Activated CD4-positive, CD25-positive, alpha-beta regulatory T cell (primary cell): ENCODE measurements at places on chromosomes 1 and 21.

- no peak for DNase-seq
Measured at GRCh38 chr1:192639607-192640368, 3.8 kb downstream of the RGS13 start.

DNA sequence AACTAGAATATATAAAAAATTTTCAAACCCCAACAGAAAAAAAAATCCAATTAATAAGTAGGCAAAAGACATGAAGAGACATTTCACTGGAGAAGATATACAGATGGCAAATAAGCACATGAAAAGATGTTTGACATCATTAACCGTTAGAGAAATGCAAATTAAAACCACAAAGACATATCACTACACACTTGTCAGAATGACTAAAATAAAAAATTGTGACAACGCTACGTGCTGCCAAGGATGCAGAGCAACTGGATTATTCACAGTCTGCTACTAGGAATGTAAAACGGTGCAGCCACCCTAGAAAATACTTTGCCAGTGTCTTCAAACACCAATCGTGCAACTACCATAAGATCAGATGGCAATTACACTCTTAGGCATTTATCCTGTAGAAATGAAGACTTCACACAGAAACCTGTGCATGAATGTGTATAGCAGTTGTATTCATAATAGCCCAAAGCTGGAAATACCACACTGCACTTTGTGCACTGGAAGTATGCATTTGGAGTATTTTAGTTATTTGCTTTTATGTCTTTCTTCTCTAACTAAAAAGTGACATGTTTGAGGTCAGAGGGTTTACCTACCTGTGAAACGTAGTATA is 75.3 kb upstream of the PALMD start:
- DNase-seq, result no peak

- no peak for DNase-seq
Measured at GRCh38 chr1:89688607-89689006, 55.7 kb downstream of the LRRC8C start.

- DNase-seq, result no peak
Measured at GRCh38 chr1:211623515-211623914, 44.6 kb upstream of the SLC30A1 start.

DNA sequence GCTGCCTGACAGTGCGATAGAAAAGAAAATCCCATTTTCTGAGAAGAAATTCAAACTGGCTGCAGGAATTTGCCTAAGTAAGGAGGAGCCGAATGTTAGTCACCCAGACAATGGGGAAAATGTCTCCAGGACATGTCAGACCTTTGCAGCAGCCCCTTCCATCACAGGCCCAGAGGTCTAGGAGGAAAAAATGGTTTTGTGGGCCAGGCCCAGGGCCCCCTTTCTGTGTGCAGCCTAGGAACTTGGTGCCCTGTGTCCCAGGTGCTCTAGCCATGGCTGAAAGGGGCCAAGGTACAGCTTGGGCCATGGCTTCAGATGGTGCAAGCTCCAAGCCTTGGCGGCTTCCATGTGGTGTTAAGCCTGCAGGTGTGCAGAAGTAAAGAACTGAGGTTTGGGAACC is 14.6 kb downstream of the ZBTB21 start:
- no peak for DNase-seq

DNA sequence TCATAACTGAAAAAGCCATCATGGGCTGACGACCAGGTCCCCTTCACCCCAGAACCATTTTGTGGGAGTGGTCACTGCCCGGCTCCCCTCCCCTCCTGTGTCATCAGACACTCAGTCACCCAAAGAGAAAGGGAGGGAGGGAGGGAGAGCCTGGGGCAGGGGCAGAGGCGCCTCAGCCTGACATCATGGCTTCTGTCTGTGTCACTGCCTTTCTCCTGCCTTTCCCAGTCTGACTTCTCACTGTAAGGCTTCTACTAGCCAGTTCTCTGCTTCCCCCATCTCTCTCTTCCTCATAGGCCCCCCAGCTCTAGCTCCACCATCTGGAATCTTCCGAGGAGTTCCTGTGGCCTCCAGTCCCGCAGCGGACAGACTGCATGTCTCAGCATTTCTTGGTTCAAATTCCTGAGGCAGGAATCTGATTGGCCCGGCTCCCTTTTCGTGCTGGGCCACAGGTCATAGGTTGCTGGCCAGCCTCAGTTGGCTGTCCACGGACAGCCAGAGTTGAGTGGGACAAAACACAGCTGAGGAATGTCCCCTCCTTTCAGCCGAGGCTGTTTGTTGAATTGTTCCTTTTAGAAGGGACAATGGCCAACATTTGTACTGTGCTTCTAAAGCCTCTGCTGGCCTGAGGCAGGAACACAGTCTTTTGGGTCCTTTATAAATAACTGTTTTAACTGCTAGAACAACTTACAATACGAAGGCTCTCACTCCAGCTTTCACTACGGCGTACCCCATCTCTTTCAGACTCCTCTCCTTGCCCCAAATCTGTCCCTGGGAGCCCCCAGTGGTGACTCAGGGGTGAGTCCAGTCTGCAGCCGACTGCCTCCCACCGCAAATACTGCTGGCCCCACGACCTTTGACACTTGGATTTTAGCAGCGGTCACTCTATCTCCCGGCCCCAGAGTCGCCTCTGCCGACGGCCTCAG is 18.7 kb upstream of the KANK4 start:
- DNase-seq, result no peak
